AG08396 (cell line): ENCODE measurements at places on chromosomes 6 and 20.

DNA sequence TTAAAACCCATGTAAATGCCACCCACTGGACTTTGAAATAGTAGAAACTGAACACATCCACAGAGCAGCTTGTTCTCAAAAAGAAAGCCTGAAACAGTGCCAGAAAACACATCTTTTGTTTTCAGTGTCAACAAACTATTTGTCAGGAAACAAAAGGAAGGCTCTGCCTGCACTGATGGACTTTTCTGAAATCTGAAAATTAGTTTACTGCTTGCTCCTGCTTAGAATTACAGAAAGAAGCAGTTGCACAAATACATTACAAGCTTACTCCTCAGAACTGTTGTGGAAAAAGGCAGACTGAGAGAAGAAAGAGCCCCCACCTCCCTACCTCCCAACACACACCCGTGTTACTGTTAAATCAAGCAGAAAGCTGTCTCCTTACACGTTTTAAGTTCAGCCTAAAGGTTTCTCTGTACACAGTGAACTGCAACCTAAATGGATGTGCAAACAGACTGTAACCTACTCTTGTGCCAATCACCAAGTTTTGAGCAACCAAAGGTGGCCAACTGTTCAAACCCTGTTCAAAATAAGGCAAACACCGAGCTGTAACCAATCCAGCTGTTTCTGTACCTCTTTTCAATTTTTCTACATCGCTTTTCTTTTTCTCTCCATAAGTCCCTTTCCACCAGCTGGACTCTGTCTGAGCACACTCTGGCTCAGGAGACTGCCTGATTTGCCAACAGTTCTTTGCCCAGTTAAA, 43.7 kb downstream of the FRK start:
- DNase-seq: peak; percentile 11

DNA sequence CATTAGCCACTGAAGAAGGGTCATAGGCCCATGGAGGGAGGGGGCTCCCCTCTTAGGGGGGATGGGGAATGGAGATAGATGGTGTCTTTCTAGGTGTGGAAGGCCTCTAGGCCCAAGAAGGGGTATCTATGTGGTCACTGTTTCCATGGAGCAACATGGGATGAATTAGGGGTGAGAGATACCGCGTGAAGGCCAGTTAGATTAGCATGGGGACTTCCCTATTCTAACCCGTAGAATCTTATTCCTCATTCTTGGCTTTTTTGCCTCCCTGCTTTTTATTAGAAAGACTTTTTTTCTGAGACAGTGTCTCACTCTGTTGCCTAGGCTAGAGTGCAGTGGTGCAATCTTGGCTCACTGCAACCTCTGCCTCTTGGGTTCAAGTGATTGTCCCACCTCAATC, 3.2 kb downstream of the RAB44 start:
- no peak for DNase-seq

GRCh38 chr6:135647521-135647920, 150.0 kb upstream of the AHI1 start:
- DNase-seq: no peak

DNA sequence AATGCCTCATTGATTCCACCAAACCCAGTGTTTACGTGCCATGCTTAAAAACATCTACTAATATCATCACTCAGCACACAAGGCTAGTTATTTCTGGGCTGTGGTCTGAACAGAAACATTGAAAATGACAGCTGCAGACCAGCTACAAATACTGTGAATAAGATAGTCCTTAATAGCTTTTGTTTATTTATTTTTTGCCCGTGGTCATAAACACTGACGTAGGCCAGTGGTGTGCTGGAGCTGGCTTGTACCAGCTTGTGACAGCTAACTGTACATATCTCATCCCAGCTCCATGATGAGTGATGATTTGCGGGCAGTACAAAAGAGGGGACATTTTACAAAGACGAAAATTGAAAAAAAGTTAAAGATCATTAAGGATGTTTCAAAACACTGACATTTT, 1057.0 kb downstream of the EPHA7 start:
- no peak for DNase-seq

DNA sequence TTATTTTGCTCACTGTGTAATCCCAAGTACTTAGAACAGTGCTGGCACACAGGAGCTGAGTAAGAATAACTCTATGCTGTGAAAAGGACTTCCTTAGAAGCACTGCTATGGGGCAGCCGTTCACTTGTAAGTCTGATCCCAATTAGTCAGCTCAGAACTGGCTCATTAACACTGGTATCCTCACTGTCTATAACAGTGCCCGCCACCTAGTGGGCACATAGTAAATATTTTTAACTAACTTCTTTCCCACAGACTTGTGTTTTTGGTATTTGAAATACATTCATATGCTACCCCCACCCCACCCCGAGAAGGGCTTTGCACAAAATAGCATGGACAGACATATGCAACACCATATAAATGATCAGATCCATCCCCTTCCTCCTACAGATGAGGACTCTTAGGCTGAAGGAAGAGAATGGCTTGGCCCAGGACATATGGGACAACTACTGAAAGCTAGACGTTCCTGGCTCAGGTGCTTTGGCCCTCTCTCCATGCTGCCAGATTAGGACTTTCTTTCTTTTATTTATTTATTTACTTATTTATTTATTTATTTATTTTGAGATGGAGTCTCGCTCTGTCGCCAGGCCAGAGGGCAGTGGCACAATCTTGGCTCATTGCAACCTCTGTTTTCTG, 47.1 kb downstream of the DST start:
- peak; percentile 21 for DNase-seq

DNA sequence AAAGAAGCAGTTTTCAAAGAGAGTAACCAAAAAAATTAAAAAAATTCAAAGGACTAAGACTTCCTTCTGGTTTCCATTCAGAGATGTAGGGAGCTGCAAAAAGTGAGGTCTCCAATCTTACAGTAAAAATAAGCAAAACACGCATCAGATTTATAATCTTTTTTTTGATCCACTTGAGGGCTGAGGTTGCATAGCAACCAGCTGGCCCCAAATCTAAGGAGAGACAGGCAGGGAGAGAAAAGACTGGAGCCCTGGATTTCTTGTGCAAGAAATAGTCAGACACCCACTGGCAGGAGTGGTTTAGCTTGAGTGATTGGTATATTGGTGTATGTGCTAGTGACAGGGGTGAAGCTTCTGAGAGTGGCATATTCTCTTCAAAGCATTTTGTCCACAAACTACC, 135.9 kb upstream of the FUT9 start:
- no peak for DNase-seq

DNA sequence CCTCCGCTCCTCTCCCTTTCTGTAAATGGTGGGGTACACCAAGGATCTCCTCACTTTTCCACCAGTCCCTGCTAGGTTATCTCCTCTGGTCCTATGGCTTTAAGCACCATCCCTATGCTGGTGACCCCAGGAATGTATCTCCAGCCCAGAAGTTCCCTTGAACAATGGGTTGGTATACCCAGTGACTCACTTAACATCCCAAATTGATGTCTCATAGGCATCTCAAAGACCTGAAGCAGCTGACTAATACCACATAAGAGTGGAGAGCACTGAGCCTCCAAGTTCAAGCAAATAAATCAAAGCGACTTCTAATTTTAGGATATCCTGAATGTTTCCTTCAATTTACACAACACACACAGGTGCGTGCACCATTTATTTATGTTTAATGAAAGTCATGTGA, 48.3 kb downstream of the ADGRF1 start:
- peak; percentile 52 for DNase-seq

DNA sequence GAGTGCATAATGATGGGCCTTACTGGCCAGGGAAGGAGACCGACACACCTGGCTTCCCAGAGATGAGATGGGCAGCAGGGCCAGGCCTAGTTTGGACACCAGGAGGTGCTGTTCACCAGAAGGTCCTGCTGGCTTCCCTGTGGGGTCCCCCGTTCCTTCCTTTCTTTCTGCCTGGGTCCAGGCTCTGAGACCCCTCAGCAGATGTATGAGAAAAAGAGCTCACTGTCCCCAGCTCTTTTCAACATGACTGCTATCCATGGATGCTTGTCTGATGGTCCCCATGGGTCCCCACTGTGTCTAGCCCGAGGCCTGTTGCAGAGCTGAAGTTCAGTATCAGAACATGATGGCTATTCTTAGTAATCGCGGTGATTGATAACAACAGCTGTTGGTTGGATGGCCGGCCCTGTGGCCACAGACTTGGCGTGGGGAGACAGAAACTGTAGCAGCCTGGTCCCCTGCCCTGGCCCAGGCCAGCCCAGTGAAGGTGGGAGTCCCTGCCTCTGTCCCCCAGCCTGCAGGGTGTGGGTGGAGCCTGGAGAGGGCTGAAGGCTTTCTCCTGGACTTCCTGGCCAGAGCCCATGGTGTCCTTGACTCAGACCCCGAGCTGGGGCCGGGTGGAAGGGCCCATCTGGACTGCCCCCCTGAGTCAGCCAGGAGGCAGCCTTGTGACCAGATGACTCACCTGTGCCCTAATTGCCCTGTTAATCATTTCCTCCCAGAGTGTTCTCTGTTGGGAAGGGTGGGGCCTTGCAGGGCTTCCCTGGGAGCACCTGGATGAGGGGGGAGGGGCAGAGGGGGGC, 9.9 kb upstream of the BAK1 start:
- peak; percentile 89 for DNase-seq

DNA sequence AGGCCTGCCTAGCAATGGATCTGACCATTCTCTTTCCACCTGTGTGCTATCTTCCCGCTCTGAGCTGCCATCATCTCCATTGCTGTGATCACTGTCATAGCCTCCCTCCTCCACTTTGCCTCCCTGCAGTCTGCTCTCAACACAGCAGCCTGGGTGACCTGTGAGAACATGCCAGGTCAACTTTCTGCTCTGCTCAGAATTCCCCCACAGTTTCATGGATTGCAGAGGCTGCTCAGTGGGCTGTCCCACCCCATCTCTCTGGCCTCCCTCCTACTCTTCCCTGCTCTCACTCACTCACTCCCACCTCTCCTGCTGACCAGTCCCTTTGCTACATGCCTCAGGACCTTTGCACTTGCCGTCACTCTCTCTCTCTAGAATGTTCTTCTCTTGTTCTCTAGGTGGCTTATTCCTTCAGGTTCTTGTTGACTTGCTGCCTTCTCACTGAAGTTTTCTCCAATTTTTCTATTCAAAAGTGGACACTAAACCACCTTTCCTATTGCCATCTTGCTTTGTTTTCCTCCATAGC, 159.9 kb downstream of the CD83 start:
- DNase-seq: no peak

DNA sequence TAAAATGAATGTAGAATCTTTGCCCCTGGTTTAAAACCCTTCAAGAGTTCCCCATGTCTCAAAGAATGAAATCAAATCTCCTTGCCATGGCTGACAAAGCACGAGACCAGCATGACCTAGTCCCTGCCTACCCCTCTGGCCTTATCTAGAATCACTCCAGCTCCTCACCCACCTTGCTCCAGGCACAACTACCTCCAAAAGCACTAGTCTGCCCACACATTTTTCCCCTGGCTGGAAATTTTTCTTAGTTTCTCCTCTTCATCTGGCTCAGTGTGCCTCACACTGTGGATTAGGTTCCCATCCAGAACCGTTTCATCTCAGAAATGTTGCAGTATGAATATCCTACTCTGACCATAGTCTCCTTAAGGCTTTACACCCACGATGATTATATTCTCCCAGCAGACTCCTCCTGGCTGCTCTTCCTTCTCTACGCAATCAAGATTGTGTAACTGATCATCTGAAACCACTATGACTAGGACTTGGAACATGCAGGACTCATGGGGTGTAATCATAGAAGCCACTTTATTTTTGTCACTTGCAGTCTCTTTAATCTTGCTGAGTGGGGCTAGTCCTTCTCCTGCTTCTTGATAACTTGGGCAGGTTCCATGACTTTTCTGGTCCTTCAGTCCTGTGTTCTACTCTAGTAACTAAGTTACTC, 7.8 kb upstream of the MRS2 start:
- DNase-seq: peak; percentile 79

DNA sequence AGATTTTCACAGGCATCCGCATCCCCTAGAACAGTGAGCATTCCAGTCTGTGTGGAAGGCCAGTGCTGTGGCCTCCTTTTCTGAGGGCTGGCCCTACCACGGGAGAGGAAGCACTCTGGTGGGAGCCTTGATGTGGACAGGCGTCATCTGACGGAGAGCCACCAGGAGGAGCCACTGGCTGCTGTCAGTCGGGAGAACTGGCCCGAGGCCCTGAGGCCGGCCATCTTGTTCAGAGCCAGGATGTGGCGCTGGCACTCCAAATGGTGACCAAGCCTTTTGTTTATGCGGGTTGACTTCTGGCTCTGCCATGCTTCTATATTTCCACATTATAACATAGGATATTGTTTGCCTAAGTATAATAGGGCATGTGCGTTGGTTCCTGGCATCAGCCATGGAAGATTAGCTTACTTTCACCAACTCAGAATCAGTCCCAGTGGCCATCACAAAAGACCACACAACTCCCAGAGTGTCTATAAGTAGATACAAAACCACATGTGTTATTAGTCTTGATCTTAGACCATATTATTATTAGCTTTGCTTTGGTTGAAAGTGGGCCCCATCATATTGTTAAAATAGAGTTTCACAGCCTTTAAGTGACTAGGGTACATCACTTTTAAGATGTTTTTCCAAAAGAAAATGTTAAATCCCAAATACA, 273.9 kb upstream of the TAB2 start:
- no peak for DNase-seq

- no peak for DNase-seq
Measured at GRCh38 chr6:139270249-139270648, 21.5 kb downstream of the TXLNB start.

DNA sequence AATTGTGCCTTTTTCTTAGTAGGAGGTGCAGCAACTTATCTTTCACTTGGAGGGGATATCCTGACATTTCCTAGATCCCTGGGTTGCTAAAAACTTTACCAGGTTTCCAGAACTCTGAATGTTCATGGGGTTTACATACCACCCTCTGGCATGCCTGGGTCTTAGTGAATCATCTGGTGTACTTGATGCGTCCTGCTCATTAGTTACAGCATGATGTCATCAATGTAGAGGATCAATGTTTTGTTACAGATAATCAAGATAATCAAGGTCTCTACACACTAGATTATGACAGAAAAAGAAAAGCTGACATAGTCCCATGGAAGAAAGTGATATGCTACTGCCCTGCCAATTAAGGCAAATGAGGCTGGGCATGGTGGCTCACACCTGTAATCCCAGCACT, 27.0 kb downstream of the FITM2 start:
- no peak for DNase-seq

- DNase-seq: no peak
Measured at GRCh38 chr6:166075925-166076324, 91.7 kb downstream of the TBXT start.

DNA sequence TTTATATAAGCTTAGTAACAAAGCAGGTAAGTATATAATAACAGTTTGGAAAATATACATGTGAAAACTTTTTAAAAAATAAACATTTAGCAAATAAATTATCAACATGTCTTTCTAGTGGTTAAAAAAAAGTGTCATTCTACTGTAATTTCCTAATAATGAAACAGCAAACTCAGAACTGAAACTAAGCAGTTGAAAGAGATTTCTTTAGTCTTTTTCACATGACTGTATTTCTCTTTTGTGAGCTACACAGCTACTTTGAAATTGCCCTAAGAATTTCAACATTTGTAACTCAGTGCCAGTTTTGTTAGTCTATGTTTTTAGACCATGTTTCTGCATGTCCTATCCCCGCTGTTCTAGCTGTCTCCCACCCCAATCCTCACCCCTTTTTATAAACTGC, 28.4 kb upstream of the SDHAF4 start:
- no peak for DNase-seq

- no peak for DNase-seq
Measured at GRCh38 chr6:167141667-167142432, 15.9 kb downstream of the GPR31 start.

- DNase-seq: no peak
Measured at GRCh38 chr6:46963626-46964025, 41.9 kb upstream of the ADGRF5 start.
